ENCODE measurements at places on chromosomes 7 and 10. TPM values are rescaled to one million over a fixed set of nuclear protein-coding genes. Genes with fewer than 3 reads are reported as not detected.

Gene TRIM50
- not detected for total RNA-seq

Gene OR2A1
- not detected for total RNA-seq

Gene C10orf88
- 4.7 TPM for total RNA-seq

Gene BHLHA15
- 0.76 TPM for total RNA-seq

Gene NPY4R2
- total RNA-seq: not detected

Gene PIP4K2A
- total RNA-seq: 10.0 TPM

Gene MMP21
- 0.08 TPM for total RNA-seq

Gene INSYN2A
- total RNA-seq: not detected

Gene PARD3
- 64.5 TPM for total RNA-seq

Gene PDIA4
- 58.8 TPM for total RNA-seq

Gene EVX1
- total RNA-seq: not detected

Gene SFTPA1
- 0.32 TPM for total RNA-seq

Gene EN2
- total RNA-seq: not detected

Gene DNAJC12
- total RNA-seq: 0.16 TPM

Gene STK31
- 0.16 TPM for total RNA-seq

Gene CPA4
- 9.4 TPM for total RNA-seq

Gene C10orf105
- total RNA-seq: not detected

Gene PRR15
- total RNA-seq: 0.92 TPM

Gene SEM1
- 49.3 TPM for total RNA-seq

Gene GNAI1
- total RNA-seq: 31.5 TPM

Gene GBX1
- not detected for total RNA-seq

Gene FERD3L
- not detected for total RNA-seq

Gene HOXA5
- total RNA-seq: 5.6 TPM

Gene CPVL
- total RNA-seq: 5.0 TPM

Gene HOXA6
- 1.7 TPM for total RNA-seq

Gene GNGT1
- total RNA-seq: 0.08 TPM

Data from esophagus mucosa (tissue), 1 donor.